ENCODE measurements at places on chromosomes 6 and 20.

DNA sequence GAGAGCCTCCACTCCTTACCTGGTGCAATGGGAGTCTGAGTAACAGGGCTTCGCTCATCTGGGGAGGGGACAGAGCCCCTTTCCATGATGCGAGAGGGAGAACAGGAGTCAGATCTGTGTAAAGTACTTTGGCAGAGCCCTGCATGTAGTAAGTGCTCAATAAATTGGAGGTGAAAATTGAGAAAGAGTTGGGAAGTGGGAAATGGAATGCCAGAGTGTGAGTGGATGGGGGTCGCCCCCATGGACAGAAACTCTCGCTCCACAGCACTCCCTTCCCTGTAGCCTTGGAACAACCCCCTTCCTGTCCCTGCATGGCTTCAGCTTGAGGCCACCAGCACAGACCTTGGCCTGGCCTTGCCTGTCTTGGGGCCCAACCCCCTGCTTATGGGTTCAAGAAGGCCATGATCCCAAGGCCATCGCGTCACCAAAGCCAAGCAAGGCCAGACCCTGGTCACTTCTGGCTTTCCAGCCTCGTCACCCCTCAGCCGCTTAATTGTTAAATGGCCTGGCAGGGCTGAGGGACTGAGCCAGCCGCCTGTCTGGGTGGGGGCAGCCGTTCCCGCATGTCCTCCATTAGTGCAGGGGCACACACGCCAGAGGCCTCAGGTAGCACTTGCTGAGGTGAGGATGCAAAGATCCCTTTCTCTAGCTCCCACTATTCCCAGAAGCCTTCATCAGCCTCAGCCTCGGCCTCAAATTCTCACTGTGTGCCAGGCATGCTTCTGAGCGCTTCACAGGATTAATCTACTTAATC lies 93.7 kb upstream of the PTPN1 start:
- peak; percentile 42 for DNase-seq

DNA sequence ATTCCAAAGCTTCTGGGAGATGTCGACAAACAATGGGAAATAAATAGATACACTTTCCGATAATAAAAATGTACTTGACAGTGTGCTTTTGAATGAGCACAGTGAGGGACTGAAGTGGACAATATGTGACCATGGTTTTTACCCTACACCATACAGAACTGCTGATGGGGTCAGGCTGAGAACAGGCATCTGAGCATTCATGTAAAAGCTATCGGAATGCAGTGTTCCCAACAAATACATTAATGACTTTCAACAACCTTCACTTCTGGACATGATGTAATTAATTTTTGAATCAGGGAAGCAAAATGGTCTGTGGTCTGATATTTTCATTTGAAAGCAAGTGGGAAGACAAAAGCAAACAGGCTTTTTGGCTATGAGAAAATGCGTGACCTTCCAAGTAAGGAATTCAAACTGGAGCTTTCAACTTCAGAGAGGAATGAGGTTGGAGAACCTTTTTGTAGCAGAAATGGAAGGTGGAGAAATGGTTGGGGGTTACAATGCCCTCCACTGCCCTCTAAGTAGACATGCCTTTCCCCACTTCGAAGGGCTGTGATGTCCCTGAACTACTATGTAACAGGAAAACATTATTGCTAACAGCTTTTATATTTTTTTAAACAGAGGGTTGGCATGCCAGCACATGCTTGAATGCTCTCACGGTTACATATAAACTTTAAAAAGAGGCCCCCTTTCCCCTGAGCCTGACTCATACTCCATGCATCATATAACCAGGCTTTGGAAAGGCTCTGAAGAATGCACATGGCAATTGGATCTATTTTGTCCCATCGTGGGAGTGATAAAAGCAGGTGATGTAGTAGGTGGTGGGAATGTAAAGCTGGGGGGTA lies 203.5 kb upstream of the CITED2 start:
- peak; percentile 59 for DNase-seq

DNA sequence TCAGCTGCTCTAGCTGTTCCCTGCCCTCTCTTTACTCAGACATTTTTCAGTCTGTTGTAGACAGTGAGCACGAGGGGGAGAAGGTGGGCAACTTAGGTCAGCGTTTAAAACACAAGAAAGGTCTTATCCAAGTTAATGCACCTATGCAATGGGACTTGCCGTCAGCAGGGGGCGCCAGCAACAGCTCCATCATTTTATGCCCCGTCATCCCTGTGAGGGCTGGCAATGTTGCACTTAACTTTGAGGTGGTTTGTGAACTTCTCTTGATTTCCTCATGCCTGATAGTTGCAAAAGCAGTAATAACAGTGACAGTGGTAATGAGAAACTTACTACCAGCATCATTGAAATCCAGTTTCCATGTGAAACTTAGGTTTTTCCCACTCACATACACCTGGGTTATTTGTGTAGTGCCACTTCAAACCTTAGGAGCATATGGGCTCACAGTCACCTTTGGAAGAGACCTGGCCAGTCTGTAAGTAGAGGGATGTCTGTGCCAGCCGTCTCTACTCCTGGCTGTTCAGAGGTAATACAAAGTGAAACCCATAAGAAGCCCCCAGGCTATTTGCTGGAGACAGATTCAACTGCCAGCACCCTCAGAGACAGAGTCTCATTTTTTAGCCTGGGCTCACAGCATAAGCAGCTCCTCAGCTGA lies 44.9 kb upstream of the ID1 start:
- DNase-seq: peak; percentile 87

- DNase-seq: no peak
Measured at GRCh38 chr6:151663559-151663958, 143.9 kb upstream of the ESR1 start.

GRCh38 chr20:16864069-16864468 lies 115.9 kb downstream of the OTOR start:
- DNase-seq: peak; percentile 1

- no peak for DNase-seq
Measured at GRCh38 chr6:44779130-44779826, 391.8 kb downstream of the CDC5L start.

Measured in MCF 10A (cell line).